ENCODE measurements at places on chromosomes 4 and X. TPM values are rescaled to one million over a fixed set of nuclear protein-coding genes. Genes with fewer than 3 reads are reported as not detected.

Gene HADH
- 93.9 TPM for polyA plus RNA-seq

Gene SPANXD
- polyA plus RNA-seq: not detected

Gene CD38
- 1.2 TPM for polyA plus RNA-seq

GRCh38 chrX:147736045-147736444, 175.7 kb upstream of the FMR1 start:
- no peak for DNase-seq

DNA sequence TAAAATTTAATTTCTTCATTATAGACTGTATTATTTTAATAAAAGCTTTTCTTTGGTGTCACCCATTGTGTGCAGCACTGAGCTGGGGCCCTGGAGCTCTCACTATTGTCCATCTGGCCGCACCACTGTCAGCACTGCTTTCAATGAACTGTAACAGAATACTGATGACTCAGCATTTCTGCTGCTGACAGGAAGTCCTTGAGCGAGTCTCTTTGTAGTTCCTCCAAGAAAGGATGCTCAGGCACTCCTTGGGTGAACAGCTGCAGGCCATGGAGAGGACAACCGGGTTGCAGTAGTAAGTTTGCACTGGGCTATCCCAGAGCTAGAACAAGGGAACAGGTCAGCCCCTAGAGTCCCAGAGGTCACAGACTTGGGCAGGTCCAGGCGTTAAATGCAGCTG, 81.6 kb downstream of the SORBS2 start:
- no peak for DNase-seq

- DNase-seq: no peak
Observed at GRCh38 chrX:120301960-120302359, 9.3 kb downstream of the TMEM255A start.

- DNase-seq: no peak
Observed at GRCh38 chrX:113289503-113289902, 448.9 kb upstream of the AMOT start.

DNA sequence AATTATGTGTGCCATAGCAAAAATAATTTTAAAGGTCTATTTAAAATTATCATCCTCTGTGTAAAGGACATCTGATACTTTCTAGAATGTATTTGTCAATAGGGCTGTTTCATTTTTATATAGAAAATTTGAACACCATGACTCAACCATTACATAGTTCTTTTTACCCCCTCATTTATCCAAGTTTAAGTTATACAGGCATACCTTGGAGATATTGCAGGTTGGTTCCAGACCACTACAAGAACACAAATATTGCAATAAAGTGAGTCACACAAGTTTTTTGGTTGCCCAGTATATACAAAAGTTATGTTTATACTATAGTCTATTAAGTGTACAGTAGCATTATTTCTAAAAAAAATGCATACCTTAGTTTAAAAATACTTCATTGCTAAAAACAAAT, 130.4 kb downstream of the MSL3 start:
- no peak for DNase-seq

DNA sequence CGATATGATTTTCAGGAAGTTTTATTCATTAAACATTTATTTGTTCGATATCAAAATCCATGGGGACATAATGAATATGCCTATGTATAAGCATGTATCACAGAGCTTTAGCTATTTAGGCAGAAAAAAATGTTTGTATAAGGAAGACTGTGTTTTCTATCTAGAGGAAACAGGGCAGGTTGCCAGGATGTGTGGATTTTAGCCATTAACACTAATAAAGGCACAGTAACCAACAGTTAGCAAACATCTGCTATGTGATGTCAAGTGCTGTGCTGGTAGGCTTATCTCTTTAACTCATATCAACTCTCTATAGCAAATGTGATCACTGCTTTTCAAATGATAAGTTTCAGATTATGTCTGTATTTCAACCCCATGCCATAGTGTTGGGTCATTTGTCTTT, 708.9 kb upstream of the HS3ST1 start:
- peak; percentile 10 for DNase-seq
